Caki2 (cell line): ENCODE measurements at places on chromosomes 7 and 10.
A peak's percentile ranks its signal among the peaks of the same experiment; 100 is the strongest.

DNA sequence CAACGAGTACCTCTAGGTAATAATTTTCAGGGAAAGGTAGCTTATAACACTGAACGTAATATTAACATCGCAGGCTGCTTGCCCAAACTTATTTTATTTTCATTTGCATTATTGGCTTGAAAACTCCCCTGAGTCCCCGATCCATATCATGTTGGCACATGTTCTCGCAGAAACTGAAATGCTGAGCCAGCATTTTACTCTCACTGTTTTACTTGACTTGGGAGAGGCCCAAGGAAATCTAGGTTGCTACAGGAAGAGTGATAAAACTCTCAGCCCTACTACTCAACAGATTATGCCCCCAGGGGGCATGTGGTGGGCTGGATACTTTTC is 183.5 kb upstream of the HABP2 start:
- no peak for DNase-seq

- no peak for DNase-seq
Observed at GRCh38 chr10:31171402-31172083, 139.9 kb upstream of the ZNF438 start.

DNA sequence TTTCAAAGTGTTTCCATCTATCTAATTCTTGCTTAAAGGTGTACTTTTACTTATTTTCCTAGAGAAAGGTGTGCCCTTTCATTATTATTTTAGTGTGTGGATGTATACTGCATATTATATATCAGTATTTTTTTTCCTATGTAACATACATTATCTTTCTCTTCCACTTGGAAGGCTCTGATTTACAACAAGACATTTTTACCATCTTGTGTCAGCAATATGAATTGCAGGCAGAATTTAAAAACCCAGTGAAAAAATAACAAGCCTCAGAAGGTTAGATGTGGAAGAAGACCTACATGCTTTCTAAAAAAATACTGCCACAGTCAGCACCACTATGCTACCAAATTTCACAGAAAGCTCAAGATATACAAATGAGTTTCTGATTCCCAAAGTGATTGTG is 327.7 kb upstream of the STEAP1 start:
- DNase-seq = no peak

DNA sequence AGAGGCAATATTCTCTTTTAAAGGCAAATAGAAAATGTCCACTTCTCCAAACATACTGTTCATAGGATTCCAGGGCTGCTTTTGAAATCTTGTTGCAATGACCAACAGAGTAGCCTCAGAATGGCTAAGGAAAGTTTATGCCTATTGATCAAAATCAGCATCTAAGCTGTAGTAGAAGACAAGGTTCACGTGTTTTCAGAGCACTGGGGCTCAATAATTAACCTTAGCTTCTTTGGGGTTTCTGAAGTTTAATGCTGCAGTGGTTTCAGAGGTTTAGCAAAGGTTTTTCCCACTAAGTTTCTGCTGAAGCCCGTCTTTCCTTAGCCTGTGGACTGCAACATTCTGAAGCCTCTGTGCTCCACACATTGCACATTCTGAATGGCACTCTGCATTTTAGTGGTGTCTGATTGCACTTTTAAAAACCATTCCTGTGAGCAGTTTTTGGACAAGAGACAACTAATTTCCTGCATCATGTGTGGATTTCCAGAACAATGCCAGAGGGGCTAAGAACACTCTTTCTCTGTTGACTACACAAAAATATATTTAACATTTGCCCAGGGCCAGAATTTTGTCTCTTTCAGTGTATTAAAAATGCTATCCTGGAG is 342.5 kb downstream of the PTEN start:
- no peak for DNase-seq

DNA sequence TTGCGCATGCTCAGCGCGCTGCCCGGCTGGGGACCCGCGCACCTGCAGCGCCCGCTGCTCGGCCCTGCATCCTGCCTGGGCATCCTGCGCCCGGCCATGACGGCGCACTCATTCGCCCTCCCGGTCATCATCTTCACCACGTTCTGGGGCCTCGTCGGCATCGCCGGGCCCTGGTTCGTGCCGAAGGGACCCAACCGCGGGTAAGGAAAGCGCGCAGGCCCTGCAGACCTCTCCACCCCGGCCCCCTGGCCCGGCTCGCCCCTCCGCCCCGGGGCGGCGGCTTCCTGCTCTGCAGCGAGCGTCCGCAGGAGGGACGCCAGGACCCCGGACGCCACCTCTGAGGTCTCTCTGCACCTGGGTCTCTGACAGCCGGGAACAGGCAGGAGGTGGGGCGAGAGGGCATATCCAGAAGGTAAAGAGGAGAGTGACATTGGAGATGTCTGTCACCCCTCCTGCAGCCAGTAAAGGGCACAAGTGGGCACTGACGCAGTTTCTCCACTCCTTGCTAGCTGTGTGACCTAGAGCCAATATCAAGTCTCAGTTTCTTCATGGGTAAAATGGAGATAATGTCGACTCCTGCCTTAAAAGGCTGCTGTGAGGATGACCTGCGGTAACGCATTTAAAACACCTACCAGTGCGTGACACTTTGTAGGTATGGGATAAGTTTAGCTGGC is 338 bp downstream of the ATP6V0E2 start:
- no peak for DNase-seq

GRCh38 chr10:70139997-70140250 is 6.6 kb downstream of the TYSND1 start:
- no peak for DNase-seq

DNA sequence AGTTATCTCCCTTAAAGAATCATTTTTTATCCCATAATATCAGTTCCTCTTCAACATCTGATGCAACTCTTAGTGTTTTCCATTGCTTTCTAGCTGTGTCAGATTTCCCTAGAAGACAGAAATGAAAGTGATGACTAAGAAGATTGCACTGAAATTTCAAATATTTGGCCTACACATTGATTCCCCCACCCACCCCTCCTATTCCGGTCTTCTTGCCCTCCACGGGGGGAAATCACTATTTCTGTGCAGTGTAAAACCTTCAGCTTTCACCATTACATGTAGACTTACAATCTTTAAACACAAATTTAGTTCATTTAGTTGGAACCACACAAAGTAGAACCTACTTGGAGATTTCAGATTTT is 63.7 kb upstream of the IL6 start:
- no peak for DNase-seq

DNA sequence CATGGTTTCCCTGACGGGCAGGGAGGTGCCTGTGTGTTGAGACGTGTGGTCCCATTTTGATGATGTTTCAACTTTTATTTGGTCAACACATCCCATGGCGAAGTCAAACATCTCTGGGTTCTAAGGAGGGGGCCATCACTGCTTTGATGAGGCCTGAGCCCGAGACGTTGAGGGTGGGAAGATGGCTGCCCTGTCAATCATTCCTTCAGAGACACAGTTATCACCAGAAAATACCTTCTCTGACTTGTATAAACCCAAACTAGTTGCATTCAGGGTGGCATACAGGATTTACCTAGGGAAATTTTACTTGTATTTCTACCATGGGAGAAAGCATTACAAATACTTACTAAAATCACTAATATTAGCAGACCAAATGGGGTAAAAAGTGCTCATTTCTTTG is 64.6 kb downstream of the VOPP1 start:
- DNase-seq = no peak

GRCh38 chr7:117243390-117243789 is 79.5 kb downstream of the WNT2 start:
- DNase-seq = no peak

DNA sequence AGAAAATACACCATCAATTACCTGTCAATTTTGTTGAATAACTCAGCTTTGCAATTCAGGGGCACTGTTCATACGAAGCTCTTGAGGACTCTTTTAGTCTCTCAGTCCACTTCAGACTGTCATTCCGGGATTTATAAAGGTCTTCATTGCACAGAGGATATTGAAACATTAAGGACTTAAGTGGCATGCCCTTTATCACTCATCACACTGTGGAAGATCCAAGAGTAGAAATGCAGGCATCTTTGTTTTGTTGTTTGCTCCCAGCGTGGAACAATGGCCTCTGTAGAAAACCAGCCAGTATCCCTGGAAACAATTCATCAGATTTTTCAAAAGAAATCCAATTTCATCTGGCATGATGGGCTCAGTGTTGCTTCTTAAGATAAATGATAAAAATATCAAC is 66.3 kb upstream of the LRGUK start:
- DNase-seq = no peak

GRCh38 chr10:96794836-96795733 is 37.0 kb upstream of the LCOR start:
- DNase-seq = no peak

- DNase-seq = peak; percentile 82
Observed at GRCh38 chr7:97016381-97017191, 8.0 kb downstream of the DLX5 start.

- DNase-seq = no peak
Observed at GRCh38 chr10:17476073-17476472, 21.7 kb upstream of the ST8SIA6 start.

- no peak for DNase-seq
Observed at GRCh38 chr7:1268076-1268815, 35.6 kb downstream of the UNCX start.

GRCh38 chr7:77655836-77656455 is 40.3 kb upstream of the RSBN1L start:
- DNase-seq = no peak

DNA sequence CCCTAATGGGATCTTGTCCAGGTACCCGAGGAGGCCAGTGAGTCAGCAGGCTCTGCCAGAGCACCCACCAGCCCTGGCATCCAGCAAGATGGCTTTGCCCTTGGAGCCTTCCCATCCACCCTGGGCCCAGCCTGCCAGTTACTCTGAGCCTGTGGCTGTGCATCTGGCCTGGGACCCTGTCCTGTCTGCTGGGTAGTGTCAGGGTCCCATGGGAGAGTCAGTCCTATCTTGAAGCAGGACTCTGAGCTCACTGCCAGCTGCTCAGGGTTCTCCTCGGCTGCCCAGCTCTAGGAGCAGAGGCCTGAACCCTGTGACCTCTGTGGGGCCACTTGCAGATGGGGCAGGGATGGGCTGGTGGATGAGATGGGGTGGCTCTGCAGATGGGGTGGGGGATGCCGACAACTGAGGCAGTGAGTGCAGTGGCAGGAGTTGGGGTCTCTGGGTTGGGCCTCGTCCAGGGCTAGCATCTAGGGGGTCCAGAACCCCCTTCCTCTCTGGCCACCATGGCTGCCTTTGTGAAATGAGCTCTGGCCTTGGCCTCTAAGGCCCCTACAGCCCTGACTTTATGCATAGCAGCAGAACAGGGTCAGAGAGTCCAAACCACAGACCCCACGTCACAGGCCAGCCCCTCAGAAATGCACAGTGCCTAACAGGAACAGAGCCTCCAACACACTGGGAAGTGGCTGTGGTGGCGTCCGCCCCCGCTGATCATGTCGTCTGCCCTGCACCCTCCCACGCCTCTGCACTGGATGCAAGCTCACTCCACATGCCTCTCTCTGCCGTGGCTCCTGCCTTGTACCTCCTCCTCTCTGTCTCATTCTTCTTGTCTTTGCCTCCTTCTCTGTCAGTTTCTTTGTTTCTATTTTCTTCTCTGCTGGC is 88.1 kb upstream of the RET start:
- no peak for DNase-seq

DNA sequence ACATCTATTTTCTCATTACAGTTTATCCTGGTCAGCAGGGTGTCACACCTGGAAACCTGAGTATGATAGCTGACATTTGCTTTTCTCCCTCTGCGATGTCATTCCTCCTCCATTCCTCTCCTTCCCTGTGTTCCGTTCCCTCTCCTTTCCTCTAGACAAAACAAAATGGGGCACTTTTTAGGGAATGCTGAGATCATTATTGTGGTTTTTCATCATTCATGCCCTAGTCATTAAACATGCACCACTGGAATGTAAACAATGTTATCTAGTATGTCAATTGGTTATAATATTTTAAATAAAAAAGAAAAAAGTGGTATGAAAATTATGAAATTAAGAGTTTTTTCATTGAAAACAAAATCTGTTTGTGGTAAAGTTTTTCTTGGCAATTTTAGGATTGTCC is 132.6 kb downstream of the MAPK8 start:
- DNase-seq = no peak

DNA sequence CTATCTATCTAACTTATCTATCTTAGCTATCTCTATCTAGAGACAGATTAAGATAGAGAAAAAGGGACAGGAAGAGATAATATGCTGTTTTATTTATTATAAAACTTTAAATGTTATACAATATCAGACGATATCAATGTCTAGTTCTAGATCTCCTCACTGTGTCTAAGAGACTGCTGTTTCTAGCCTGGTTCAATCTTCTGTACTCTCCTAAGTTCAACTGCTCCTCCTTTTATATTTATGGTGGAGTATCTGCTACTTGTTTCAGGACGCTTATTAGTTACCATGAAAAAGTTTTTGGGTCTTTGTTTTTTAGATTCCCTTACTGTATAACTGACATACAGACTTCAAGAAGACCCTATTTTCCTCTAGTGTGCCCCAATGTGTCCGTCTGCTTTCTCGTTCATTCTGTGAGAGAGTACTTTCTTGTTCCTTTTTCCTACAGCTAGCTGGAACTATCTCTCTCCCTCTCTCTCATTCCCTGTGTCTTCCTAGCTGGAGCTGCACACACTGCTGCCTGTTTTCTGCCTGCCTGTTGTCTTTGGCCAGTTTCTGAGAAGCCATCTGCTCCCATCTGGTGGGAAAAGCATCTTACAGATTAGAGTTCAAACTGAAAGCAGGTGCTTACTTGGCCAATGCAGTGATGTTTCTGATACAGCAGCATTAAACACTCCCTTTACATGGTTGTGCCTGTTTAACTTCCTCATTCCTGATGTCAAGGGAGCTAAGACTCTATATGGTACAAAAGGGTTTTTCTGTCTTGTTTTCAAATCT is 49.4 kb upstream of the ARL4A start:
- DNase-seq = no peak

GRCh38 chr7:35280902-35281301 is 27.0 kb upstream of the TBX20 start:
- DNase-seq = no peak

DNA sequence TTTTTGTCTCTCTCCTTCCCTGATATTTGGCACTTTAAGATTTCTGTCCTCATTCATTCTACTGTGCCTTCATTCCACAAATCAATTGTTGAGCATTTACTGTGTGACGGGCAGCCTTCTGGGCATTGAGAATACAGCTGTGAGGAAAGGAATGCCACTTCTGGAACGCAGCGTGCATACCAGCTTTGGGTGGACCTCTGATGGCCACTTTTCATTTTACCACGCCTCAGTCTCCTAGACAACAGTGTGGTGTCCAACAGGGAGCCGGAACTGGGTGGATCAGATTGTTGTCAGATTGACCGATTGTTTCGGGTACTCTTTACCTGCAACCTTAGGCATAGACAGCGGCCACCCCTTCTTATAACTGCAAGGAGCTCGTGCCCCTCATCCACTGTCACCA is 222.7 kb upstream of the DPP6 start:
- DNase-seq = no peak

DNA sequence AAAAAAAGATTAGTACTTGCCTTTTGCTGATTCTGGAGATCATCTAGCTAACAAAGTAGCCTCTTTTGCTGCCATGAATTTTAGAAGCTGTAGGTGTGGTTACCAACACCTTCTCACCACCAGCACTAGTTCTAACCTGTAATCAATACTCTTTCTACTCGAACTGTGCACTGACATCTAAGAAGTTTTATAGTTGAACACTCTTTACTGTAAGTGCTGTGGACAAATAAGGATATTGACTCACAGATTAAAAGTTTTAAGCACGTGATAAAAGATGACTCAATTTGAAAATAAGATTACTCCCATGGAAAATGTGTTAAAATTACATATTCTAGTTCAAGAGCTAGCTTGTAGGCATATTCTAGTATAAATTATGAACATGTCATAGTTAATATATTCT is 89.9 kb downstream of the REEP3 start:
- DNase-seq = no peak
